ENCODE measurements at places on chromosomes 7 and 10.
A peak's percentile ranks its signal among the peaks of the same experiment; 100 is the strongest.

DNA sequence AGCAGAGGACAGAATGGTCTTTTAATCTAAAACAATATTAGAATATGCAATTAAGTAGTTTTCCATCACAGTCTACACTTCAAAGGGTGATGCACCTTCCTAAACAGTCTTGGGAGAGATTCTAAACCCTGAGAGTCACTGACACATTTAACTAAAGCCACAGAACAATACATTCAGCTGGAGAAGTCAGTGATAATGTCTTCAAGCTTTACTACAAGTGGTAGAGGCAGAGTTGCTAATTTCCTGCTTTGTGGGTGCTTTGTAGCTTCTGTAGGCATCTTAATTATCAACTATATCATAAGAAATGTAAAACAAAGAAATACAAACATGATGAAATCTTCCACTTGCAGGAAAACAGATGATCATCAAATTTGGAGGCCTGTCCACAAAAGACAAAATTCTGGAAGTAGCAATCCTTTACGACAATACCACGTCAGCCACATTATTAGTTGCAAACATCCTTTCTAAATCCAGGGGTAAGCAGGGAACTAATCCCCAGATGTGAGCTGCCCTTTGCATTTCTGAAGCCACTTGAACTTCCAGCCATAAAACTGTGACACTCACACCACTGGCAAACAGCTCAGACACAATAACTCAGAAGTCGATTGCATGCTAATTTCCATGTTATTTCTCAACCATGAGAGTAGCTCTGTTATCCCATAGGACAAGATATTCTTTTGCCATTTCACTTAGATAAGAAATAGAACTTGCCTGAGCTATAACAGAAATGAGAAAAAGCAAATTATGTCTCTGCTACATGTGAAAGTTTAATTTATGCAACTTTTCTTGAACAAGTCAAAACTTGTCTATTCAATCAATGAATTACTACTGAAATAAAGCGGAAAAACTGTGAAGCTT lies 212.2 kb downstream of the FAM107B start:
- no peak for DNase-seq

- no peak for DNase-seq
Measured at GRCh38 chr10:131876017-131876416, 24.8 kb upstream of the PPP2R2D start.

DNA sequence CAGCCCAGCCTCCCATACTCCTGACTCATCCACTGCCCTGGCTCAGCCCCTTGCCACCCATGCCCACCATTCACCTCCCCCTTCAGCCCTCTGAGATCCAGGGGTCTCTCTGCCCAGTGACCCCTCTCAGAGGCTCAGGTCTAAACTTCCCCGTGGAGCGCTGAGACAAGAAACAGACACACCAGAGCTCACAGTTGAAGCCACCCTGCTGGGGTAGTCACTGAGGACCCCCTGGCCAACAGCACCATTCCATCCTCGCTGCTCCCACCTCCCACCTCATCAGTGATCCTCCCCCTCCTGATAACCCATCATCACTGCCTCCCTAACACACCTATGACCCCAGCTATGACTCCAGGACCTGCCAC lies 100.7 kb downstream of the GRID1 start:
- no peak for DNase-seq

DNA sequence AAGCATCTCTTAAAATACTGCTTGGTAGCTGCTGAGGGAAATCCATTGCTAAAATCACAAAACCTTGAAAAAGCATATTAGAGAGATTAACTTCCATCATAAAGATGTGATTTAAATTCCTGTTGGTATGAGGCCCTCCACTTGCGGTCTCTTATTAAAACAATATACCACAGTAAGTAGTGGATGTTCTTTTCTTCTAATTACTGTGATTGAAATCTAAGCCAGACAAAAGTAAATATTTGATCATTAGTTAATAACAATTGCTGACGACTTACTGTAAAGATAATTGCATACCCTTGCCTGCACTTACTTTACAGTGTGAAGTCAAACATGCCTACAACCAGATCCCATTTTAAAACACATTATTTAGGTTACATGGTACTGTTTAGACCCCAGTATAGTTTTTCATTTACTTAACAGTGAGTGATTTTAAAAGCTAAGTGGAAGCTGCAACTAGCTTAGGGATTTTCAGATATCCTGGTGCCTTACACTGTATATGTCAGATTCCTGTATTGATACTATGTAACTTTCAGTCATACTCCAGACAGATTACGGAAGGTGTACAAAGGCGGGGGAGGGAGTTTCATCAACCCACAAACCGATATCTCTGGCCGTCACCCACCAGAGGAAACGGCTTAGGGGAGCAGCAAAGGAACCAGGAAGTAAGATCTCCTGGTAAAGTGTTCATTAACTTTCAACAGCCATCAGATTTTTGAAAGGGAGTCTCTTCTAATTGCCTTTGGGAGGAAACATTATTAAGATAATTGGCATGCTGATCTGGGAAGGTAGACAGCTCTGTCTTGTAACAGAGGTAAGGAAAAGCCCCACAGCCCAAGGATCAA lies 986 bp downstream of the NRP1 start:
- peak; percentile 15 for DNase-seq

DNA sequence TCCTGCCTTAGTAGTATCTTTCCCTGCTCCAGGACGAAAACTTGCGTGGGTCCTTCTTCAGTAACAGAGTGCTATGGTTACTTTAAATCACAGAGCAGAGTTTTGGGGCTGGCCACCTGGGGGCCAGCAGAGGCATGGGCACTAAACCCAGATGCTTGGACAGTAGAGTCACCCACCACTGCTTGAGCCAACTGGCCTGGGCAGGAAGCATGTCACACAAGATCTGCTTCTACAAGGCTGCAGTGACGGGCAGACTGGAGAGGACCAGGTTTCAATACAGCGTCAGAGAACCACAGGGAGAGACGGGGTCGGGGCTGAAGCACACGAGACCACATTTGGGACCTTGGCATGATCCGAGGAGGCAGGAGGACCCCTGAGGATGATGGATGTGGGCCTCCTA lies 14.3 kb upstream of the DMBT1 start:
- no peak for DNase-seq

- DNase-seq: no peak
Measured at GRCh38 chr10:37222046-37222445, 96.6 kb downstream of the ANKRD30A start.

DNA sequence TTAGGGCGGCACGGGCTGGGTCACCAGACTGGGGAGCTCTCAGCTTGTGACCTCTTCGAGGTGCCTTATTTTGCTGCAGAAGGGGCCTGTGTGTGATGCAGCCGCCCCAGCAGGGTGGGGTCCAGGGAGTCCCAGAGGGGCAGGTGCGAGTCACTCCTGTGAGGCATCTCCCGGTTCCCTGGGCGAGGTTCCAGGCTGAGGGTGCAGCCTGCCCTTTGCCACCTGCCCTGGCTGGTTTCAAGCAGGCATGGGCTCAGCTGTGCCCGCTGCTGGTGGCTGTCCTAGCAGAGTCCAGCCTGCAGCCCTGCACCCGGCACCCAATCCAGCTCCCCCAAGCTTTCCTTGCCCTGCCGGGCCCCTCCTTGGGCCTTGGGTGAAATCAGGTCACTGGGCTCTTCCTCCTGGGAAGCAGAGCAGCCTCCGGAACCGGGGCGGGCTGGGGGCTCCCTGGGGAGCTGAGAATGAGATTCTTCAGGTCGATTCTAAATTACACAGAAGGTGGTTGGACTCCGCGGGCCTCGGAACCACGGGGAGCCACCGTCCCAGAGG lies 64.8 kb downstream of the PWWP2B start:
- DNase-seq: peak; percentile 16

GRCh38 chr7:41880107-41880506 lies 177.2 kb upstream of the INHBA start:
- DNase-seq: no peak

DNA sequence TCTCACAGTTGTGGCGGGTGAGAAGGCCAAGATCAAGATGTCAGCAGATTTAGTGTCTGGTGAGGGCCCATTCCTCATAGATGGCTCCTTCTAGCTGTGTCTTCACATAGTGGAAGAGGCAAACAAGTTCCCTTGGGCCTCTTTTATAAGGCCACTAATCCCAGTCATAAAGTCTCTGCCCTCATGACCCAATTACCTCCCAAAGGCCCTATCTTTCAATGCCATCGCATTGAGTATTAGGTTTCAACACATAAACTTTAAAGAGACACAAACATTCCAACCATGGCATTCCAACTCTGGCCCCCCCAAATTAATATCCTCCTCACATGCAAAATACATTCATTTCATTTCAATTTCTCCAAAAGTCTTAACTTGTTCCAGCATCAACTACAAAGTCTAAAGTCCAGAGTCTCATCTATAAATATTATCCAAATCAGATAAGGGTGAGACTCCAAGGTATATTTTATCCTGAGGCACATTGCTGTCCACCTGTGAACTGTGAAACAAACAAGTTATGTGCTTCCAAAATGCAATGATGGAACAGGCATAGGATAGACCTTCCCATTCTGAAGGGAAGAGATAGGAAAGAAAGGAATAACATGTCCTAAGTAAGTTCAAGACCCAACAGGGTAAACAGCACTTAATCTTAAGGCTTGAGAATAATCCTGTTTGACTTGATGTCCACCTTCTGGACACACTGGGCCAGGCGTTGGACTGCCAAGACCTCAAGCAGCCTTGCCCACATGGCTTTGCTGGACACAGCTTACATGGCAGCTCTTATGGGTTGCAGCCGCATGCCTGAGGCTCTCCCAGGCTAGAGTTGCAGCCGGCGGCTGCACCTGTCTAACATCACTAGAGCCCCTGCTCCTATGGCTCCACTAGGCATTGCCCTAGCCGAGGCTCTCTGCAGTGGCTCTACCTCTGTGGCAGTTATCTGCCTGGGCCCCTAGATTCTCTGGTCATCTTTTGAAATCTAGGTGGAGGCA lies 312.8 kb downstream of the TNS3 start:
- no peak for DNase-seq

- DNase-seq: no peak
Measured at GRCh38 chr7:23380961-23381360, 81.8 kb downstream of the MALSU1 start.

- no peak for DNase-seq
Measured at GRCh38 chr10:31762316-31762715, 166.3 kb downstream of the ARHGAP12 start.

- no peak for DNase-seq
Measured at GRCh38 chr7:33873981-33874750, 31.2 kb upstream of the BMPER start.

- no peak for DNase-seq
Measured at GRCh38 chr7:51251290-51251689, 65.3 kb downstream of the COBL start.

- DNase-seq: no peak
Measured at GRCh38 chr10:118251791-118252190, 90.3 kb downstream of the FAM204A start.

DNA sequence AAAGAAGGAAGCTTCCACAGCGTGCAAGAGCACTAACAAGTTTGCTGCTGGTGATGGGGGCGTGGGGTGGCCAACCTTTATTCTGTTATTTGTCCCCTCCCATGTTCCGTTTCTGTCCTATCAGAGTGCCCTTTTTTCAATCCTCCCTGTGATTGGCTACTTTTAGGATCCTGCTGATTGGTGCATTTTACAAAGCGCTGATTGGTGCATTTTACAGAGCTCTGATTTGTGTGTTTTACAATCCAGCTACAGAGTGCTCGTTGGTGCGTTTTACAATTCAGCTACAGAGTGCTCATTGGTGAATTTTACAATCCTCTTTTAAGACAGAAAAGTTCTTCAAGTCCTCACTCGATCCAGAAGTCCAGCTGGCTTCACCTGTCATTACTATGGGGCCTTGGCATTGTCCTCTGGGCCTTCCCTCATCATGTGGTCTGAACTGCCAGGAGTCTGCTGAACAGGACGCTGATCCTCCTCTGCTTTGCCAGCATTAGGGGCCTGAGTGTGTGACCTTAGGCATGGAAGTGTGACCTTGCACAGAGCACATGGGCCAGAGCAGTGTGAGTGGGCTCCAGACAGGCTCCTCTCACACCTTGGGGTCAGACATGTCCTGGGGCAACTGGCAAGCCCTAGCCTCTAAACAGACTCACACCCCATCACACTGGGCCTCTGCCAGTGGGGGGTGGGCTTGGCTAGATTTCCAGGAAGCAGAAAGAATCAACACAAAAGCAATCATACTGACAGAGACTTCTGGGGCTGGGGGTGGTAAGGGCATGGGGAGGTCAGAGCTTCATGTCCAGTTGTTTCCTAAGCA lies 167.4 kb downstream of the PTPN20 start:
- no peak for DNase-seq

GRCh38 chr10:13743101-13743693 lies 156.4 kb downstream of the PRPF18 start:
- DNase-seq: no peak

GRCh38 chr7:14875941-14876587 lies 26.5 kb downstream of the DGKB start:
- DNase-seq: no peak

DNA sequence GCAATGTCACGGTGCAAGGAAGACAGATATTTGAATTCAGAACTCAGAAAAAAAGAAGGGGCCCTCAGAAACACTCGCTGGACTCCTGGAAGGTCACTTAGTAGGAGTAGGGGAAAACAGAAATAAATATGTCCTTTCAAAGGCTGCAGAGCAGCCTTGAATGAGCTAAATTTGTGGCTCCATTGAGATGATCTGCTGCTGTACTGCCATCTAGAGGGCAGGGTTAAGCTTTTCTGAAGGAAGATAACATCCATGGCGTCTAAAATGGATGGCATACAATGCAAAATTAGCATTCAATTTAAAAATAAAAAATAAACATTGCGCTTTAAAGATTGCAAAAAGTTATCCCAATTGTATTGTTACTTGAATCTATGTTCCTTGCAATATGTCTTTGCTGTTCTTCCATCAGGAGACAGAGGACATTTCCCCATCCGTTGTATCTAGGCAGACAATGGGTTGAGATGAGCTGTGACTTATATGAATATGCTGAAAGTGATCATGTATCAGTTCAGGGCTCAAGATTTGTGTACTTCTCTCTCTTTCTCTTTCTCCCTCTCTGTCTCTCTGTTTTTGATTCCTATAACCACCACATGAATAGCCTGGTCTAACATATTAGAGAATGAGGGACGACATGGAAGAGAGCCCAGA lies 642.2 kb downstream of the SH2D4B start:
- DNase-seq: peak; percentile 0

DNA sequence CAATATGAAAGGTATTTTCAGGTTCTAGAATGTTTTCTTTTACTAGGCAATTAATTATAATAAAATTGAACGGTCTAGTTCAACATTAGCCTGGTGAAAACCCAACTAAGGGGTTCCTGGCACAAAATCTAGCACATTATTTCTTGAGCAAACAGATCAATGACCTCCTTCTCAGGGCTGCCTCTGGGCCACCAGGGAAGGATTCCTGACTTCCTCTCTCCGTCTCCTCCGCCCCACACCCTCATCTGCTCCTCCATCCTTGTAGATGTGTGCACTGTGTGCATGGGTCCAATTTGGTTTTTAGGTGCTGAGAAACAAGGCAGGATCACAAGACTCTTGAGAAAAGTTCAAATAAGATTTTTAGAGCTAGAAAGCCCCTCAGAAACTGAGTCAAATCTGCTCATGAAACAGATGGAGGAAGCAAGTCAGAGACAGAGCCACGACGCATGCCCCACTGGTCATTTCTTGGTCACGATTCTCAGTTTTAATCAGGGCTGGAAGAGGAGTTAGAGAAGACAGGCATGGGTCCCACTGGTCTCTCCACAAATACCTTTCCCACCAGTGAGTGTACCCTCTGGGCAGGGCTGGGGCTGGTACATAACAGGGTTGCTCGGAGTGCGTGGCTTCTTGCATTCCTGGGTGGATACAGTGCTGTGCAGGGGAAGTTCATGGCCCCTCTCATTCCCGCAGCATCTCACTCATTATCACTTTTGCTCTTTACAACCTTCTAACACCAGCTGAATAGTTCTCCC lies 3.8 kb downstream of the TRPV6 start:
- DNase-seq: no peak

- DNase-seq: no peak
Measured at GRCh38 chr7:22572292-22572691, 72.3 kb upstream of the STEAP1B start.
